Islet precursor cell (in vitro differentiated cells): ENCODE measurements at places on chromosomes 6 and 20.
A peak's percentile ranks its signal among the peaks of the same experiment; 100 is the strongest.

GRCh38 chr6:51854876-51855275 lies 232.5 kb downstream of the PKHD1 start:
- DNase-seq, result no peak

DNA sequence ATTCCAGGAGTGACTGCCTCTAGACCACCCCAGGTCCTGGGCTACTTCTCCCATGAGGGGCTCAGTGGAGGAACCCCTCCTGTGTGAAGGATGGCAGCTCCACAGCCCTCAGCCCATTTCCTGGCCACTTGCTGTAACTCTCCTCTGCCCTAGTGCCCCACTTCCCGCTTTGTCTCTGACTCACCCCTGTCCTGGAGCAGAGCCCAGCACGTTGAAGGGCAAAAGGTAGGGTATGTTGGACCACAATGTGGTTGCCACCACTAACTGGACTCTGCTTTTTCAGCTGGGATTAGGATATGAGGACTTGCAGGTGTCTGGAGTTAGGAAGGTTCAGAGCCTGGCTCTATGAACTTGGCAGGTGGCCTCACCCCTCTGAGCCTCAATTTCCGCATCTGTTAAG lies 2.4 kb downstream of the MYBL2 start:
- DNase-seq, result no peak

DNA sequence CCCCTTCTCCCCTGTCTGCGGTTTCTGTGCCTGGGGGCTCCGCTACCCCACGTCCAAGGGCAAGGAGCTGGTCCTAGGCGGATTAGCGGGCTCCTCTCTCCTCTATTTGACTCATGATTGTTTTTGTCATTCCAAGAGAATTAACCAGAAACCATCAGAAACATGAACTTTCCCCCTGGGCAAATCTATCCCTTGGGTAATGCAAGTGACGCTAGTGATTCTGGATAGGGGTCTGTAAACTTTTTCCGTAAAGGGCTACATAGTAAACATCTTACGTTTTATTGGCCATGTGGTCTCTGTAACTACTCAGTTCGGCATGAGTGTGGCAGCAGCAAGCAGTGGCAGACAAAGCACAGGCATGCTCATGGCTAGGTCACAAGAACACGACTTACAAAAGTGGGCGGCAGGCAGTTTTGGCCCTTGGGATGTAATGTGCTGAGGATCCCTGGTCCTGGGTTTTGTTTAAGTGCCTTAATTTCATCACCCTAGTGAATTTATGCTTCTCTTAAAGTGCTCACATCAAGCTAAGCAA lies 654 bp downstream of the CST11 start:
- DNase-seq, result no peak

GRCh38 chr6:44251576-44252524 lies 4.9 kb downstream of the HSP90AB1 start:
- DNase-seq, result no peak

- no peak for DNase-seq
Measured at GRCh38 chr6:10951675-10952282, 64.9 kb downstream of the SYCP2L start.

DNA sequence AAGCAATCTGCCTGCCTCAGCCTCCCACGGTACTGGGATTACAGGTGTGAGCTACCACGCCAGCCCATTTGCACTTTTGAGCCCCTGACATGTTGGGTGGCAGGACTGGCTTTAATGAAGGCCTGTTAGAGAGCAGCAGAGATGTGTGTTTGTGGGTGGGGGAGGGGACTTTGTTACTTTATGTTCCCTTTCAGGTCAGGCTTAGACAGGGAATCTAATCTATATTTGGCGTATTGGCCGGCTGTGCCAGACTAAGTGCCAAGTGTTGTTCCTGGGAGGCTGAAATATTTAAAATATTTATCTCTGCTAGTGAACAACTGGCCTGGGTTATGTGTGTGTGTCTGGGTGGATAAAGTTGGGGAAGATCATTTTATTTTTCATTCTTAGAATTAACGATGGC lies 6.1 kb downstream of the GMPR start:
- DNase-seq, result no peak

GRCh38 chr20:50415516-50416268 lies 94.5 kb upstream of the PTPN1 start:
- peak; percentile 67 for DNase-seq

DNA sequence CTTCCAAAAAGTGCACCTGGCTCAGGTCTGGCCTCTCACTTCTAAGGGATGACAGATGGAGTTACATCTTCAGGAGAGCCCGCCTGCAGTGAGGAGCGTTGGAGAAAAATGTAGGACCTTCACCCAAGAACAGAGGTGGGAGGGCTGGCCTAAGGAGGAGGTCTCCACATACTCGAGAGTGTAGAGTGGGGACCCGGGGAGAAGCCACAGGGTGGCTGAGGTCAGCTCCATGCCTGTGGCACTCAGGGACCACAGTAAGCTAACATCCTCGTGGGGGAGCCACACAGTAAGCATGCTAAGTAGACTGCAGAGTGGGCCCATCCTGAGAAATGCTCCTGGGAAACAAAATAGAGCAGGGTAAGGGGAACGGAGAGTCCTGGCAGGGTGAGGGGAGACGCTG lies 24.0 kb downstream of the AAR2 start:
- no peak for DNase-seq

DNA sequence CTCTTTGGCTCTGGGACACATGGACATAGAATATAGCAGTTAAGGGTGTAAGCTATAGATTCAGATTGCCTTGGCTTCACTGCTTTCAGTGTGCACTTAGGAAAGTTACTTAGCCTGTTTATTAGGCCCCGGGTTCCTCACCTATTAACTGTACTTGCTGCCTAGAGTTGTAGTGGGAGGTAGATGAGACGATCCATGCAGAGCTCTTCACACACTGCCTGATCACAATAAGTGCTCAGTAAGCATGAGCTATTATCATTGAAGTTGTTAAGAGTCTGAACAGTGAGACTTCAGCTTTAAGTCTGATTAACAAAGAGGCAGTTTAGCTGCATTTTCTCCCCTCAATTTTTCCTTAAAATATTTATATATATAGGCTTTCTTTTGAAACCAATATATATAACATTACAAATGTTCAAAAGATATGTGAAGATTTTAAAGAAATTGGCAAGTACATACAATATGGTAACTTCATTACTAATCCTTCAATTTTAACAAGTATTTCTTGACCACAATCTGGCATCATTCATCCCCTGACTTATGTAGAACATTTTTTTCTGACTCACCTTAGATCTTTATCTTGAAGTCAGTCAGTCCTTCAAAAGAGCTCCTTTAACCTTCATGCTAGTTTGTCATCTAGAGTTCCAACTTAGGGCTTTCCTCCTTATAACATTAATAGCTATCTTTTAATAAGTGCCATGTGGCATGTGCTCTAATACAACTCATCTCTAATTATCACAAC lies 20.5 kb upstream of the SUPT3H start:
- DNase-seq, result peak; percentile 54

- peak; percentile 86 for DNase-seq
Measured at GRCh38 chr6:24574809-24575208, 71.2 kb downstream of the KIAA0319 start.

DNA sequence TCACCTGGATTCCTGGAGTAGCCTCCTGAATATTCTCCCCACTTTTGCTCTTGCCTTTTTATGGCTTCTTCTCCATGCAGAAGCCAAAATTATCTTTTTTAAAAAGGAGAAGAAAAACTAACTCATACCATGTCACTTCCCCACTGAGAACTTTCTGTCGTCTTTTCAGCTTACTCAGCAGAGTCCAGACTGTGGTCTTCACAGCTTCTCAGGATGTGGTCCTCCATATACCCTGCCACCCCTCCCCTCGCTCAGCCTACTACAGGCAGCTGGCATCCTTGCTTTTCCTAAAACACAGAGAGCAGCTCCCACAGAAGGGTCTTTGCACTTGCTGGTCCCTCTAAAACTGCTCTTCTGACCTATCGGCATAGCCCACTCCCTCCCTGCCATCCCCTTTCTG lies 89.4 kb upstream of the ISM1 start:
- DNase-seq, result no peak

DNA sequence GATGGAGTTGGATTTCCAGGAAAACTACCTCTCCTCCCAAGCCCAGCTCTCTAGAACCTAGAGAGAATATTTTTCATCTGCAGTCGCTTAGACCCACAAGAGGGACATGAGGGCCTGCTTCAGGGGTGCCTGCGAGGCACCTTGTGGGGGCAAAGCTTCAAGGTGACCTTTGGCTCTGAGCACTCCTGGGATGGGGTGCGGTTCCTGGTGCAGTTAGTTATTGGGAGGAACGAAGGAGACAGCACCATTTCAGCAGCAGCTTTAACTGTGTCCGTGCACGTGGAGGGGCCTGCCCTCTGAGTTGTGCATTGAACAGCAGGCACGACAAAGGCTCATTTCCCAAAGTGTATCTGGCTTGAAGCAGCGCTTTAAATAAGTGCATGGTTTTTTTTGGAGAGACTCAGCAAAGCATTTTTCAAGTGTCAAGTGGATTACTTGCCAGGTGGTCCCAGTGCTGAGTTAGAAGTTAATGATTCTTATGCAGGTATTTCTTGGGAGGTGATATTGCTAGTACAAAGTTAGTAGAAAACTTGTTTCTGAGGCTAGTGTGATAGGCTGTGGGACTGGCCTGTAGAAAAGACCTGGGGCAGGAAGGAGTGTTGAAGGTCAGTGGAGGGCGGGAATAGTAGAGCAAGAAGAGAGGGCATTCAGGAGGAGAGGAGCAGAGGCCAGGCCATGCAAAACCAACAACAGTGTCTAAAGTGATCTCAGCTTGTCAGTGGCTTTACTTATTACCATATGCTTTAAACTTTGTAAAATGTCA lies 3.8 kb downstream of the IGF2R start:
- DNase-seq, result no peak

- DNase-seq, result no peak
Measured at GRCh38 chr20:50376179-50376887, 133.8 kb upstream of the PTPN1 start.

DNA sequence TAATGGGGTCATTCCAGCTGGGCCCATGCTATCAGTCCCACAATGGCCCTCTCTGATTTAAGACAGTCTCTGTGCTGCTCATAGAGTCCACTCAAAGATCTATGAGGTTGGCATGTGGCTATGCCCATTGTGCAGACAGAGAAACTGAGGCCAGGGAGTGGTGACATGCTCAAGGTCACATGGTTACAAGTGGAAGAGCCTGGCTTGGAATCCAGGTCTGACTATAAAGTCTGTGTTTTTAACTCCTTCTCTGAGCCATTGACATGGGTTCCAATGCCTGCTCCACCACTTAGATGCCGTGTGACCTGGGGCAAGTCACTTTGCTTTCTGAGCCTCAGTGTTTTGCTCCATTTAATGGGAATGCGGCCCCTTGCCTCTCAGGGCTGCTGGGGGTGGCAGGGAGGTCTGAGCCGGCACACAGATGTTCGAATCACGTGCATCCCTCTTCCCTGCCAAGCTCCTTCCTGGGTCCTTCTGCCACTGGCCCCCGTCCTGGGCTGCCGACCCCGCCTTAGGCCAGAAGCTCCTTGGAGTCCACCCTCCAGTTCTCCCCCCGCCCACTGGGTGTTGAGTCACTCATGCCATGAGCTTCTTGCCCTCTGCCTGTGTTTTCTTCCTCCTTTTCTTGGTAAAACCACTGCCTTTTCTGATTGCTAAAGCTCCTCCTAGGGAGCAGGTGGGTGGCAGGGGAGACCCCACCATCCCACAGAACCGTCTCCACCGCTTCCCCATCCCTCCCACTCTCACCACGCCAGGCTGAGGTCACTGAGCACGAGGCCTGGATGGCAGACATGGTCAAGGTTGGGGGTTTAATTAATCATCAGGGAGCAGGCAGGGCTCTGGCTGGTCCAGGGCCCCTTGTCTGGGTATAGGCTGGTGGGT lies 35.7 kb downstream of the CEBPB start:
- DNase-seq, result peak; percentile 56

DNA sequence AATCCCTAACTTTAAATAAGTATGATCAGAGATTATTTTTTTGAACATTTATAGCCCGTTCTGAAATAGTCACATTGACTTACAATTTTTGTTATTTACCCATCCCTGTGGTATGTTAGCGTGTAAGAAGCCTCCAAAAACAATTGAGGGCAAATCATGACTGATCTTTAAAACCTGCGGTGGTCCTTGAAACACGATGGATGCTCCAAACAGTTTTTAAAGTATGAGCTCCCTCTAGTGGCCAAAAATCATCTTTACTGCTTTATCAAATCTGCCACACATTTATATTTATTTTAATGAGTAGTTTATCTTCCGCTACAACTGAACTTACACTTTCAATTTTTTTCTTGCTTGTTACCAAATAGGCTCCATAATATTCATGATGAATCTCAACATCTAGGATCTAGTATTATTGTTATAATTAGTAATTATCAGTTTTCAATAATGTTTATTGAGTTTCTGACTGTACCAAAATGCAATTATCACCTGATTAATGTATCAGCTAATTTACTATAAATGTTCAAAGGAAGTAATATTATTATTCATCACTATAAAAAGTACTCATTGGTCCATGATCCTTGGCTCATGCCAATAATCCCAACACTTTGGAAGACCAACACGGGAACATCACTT lies 52.2 kb downstream of the MARCKS start:
- DNase-seq, result no peak

- DNase-seq, result peak; percentile 58
Measured at GRCh38 chr6:97394160-97394748, 111.2 kb upstream of the MMS22L start.

GRCh38 chr6:52373151-52373690 lies 11.3 kb downstream of the PAQR8 start:
- no peak for DNase-seq

- DNase-seq, result no peak
Measured at GRCh38 chr20:37302981-37303380, 13.5 kb downstream of the MANBAL start.

DNA sequence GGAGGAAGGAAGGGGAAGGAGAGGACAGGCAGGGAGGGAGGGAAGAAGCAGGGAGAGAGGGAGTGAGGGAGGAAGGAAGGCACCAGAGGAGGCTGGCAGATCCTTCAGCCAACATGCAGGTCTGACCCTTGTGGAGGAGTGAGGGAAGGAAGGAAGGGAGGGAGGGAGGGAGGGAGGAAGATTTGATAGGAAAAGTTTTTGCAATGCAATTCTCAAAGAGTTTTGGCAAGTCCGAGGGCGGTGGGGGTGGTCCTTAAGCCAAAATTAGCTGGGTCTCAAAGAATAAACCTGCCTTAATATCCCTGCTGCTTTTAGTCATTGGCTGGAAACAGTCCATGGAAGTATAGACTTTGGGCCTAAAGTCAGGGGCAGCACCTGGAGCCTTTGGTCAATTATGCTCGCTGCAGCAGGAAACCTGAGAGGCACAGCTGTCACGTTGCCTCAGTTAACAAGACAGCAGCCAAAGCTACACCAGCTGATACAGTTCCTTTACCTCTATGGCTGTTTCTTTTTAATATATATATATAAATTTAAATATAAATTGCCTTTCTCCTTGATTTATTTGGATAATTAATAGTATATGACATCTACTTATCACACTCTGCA lies 115.7 kb upstream of the RALGAPA2 start:
- no peak for DNase-seq

- DNase-seq, result peak; percentile 65
Measured at GRCh38 chr20:56328861-56329260, 29.9 kb upstream of the FAM210B start.

GRCh38 chr6:160076009-160076408 lies 45.6 kb upstream of the SLC22A1 start:
- DNase-seq, result no peak

- peak; percentile 29 for DNase-seq
Measured at GRCh38 chr6:168525926-168526630, 85.1 kb downstream of the SMOC2 start.
